Hematopoietic multipotent progenitor cell treated with erythropoietin and hydrocortisone succinate and interleukin-3 and kit ligand, for 17 days (in vitro differentiated cells): ENCODE measurements at places on chromosomes 11 and 22.
A peak's percentile ranks its signal among the peaks of the same experiment; 100 is the strongest.

- no peak for DNase-seq
Observed at GRCh38 chr22:49909476-49910205, 8.6 kb downstream of the ALG12 start.

GRCh38 chr11:114762408-114762807 lies 84.1 kb downstream of the NXPE2 start:
- DNase-seq: peak; percentile 23

GRCh38 chr22:50731811-50732624 lies 6.0 kb upstream of the ACR start:
- DNase-seq: no peak

GRCh38 chr11:119529936-119530335 lies 107.0 kb upstream of the THY1 start:
- no peak for DNase-seq

DNA sequence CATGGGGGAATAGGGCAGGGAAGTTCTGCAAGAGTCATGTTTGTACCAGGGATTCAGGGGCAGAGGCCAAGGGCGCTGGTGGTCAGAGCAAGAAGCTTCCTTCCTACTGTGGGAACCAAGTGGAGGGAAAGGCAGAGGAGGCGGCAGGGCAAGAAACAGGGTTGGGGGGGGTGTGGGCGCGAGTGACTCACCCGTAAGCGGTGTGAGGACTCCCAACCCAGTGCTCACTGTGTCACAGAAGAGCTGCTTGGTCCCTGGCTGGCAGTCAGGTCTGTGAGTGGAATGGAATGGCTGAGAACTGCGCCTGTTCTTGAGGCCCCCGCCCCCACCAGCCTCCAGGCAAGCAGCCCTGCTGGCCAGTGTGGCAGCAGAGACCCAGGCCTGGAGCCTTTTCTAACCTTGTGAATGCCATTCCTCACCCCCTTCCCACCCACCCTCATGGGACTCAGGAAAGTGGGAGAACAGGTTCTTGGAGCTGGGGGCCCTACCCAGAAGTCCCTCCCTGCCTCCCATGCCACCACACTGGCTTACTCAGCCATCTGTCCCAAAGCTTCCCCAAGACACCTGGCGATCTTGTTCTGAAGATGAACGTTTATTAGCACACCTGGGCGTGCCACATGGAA lies 4.7 kb downstream of the LRRC10B start:
- DNase-seq: no peak

GRCh38 chr11:103035791-103036434 lies 56.0 kb downstream of the DCUN1D5 start:
- peak; percentile 59 for DNase-seq

DNA sequence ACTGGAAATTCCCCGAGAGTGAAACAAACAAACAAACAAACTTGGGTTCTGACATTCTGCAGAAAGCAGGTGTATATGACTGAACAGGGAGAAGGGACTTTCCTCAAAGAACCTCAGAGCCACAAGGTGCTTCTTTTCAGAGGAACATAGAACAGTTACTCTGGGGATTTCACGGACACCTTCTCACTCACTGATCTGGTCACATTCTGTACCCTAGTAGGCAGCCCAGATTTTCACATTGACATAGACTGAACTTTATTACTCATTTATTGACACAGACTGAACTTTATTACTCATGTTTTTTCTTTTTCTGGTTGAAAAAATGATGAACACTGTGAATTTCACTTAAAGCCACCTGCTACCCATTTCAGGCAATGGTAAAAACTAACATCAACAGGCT lies 263.0 kb downstream of the OPCML start:
- DNase-seq: no peak

DNA sequence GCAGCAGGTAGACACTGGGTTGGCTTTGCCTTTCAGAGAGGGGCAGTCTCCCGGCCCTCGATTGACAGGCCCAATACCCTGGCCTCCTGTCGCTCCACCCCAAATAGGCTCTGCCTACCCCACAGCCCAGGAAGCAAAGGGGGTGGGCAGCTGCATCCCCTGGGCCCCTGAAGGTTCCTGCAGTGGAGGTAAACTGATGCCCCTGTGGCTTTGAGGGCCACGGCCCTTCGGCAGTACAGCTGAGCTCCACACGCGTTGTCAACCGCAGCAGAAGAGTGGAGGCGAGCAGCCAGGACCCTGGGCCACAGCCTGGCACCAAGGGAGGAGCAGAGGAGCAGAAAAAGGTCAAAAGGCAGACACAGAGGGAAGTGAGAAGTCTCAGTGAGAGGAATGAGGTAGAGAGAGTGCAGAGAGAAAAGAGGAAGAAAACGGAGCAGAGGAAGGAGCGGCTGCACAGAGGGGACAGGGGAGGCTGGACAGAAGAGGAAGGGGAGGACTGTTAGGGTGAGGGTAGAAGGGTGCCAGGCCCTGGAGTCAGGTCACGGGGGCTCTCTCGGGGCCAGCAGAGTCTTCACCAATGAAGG lies 64.0 kb downstream of the SLC22A12 start:
- no peak for DNase-seq

DNA sequence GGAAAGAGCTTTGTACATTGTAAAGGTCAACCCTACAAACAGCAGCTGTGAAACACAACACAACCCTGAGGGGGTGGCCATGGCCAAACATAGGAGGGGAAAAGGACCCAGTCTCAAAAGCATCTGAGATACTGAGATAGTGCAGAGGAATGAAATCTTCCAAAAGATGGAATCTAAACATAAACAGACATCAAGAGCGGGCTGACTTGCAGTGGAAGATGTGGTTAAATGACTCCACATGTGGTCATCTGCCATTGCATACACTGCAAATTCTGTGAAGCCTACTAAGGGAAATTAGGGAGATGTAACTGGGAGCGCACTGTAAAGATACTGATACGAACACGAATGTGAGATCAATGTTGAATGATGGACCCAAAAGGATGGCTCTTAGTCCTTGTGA lies 22.0 kb downstream of the BDNF start:
- no peak for DNase-seq

GRCh38 chr11:134560066-134560465 lies 148.0 kb upstream of the B3GAT1 start:
- DNase-seq: no peak

- DNase-seq: no peak
Observed at GRCh38 chr11:44621784-44622183, 56.3 kb downstream of the CD82 start.

GRCh38 chr11:36126678-36127077 lies 162.5 kb downstream of the COMMD9 start:
- no peak for DNase-seq

DNA sequence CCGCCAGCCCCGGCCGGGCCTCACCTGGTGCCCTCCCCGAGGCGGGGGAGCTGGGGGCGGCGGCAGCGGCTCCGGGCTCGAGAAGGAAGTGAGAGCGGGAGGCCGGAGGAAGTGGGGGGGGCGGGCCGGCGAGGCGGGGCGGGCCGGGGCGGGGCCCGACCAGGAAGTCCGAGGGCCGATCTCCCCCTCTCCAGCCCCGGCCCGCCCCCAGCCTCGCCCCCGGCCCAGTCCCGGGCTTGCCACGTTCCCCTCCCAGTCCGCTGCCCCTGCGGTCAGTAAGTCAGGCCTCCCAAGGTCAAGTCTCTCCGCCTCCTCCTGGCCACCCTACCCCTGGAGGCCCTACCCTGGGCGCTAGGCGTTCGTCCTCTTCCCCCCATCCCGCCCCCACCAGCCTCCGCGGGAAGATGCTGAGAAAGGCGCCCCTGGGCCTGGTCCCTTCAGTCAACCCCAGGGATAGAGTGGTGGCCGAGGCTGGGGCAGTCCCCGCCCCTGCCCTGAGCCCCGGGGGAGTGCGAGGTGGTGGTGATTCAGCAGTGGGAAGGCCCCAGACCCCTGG lies at the start of gene RHOG:
Gene RHOG, minus strand, starts transcription at position 90 of the 556 bp plus-strand sequence. CDS start 12,821 bp downstream, outside the sequence.
- no peak for DNase-seq

- no peak for DNase-seq
Observed at GRCh38 chr11:17010851-17011420, 3.3 kb downstream of the PLEKHA7 start.

- no peak for DNase-seq
Observed at GRCh38 chr22:49948958-49949913, 11.3 kb upstream of the PIM3 start.

- DNase-seq: no peak
Observed at GRCh38 chr11:68457898-68458249, 2.7 kb upstream of the PPP6R3 start.

- no peak for DNase-seq
Observed at GRCh38 chr22:48937032-48937639, 890.5 kb downstream of the BRD1 start.

DNA sequence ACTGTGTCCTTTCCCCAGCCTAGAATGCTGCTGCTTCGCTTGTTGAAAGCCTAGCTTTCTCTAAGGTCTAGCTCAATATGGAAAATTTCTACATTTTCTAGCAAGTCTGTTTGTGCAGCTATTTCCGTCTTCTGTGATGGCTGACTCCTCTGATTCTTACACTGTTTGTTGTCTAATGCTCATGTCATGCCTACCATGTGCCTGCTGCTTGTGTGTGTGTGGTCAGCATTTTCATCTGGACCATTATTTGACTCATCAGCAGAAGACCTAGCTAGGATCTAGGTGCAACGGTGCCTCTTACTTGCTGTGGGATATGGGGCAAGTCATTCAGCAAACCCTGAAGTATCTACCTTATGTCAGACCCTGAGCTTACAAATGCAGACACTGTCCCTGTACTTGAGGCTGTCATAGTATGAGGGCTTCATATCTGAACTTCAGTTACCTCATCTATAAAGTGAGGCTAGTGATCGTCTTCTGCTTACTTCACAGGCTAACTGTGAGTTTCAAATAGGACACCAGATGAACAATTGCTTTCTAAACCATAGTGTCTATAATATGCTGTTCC lies 86.5 kb upstream of the MYO18B start:
- DNase-seq: no peak

DNA sequence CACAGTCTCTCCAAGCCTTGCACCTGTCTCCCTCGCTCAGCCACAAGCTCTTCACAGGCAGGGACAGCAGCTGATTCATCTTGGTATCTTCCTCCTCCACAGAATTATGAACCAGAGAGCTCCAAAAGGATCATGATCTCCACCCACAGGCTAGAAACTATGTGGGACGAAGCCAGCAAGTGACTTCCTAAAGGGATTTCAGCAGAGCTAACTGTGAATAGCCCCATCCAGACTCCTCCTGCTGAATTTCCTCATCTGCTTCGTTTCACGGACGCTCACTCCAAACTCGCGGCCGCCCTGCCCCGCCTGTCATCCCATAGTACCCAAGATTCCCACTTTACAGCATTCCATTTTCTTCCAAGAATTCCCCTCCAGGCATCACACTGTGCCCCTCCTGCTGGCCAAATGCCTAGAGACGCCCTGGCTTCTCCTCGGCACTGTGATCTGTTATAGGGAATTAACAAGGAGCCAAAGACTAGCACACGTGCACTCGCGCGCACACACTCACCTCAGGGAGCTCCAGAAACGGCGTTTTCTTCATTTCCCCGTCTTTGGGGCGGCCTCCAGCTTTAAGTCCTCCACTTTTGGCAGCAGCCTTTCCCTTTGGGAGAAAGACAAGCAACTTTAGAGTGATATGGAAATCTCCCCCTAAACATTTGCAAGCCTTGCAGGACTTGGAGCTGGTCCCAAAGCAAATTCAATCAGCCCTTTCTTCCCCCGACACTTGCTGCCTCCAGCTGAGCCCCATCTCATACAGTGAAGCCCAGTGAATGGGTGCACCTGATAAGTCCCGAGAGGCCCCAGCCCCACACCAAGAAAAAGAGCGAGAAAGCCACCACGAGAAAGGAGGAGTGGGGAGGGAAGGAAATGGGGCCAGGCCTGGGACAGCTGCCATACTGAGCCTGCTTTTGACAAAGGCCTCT lies 35.5 kb downstream of the SPATA19 start:
- no peak for DNase-seq

DNA sequence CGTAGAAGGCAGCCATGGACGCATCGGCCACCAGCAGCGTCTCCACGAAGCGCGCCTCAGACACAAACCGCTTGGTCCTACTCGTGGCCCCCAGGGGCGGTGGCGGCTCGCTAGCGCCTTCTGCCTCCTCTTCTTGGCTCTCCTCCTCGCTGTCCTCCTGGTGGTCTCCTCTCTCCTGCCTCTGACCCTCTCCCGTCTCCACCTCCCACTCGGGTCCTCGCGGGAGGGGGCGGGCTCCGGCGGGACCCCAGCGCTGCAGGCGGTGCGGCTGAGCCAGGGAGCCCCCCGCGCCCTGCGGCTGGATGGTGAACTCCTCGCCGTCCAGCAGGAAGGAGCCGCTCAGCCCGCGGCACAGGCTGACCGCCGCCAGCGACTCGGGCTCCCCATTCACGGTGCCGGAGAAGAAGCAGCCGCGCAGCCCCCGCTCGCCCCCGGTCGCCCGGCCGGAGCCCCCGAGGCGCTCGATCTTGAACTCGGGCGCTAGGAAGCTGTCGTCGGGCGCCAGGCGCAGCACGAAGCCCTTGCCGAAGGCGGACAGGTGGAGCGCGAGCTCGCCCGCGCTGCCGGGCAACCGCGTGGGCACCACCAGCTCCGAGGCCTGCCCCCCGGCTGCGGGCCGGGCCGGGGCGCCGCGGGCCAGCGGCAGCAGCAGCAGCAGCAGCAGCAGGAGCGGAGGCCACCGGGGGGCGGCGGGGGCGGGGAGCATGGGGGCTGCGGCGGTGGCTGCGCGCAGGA lies 661 bp downstream of the ADAMTS8 start:
- no peak for DNase-seq

DNA sequence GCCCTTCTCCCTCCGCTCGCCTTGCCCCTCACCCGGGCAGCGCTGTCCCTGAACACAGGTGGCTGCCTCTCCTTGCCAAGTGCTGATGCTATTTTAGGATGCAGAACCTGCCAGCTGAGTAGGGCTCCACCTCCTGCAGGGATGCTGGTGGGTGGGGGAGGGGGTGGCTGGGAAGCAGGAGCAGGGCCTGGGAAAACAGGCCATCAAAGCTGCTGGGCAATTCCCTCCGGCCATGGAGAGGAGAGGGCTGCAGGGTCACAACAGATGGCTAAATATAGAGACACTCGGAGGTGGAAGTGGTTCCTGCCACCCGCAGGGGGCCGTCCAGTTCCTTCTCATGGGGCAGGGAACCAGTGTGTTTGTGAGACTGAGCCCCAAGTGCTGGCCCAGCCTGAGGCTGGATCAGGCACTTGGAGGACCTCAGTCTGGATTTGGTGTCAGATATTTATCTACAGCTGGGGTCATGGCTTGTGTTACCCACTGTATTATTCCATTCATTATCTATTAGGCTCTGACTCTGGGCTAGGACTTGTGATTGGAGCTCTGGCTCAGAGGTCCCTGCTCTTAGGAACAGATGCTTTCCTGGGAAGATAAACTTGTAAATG lies 59.6 kb downstream of the LRRC32 start:
- DNase-seq: no peak

DNA sequence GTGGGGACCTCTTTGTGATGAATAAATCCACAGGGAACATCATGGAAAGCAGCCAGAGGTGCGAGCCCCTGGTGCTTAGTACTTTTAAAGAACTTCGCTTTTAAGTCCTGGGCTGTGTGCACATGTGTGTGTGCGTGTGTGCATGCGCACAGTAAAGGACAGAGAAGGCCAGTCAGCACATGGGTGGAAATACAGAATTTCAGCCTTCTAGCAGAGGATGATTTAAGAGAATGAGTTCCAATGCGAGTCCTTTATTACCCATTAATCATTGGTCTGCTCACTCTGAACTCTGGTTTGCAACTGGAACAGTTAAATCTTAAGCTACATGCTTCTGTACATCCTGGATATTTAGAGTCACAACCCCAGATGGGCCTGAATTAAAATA lies 18.9 kb downstream of the TEAD1 start:
- DNase-seq: no peak
